ENCODE measurements at places on chromosomes 4 and X.

DNA sequence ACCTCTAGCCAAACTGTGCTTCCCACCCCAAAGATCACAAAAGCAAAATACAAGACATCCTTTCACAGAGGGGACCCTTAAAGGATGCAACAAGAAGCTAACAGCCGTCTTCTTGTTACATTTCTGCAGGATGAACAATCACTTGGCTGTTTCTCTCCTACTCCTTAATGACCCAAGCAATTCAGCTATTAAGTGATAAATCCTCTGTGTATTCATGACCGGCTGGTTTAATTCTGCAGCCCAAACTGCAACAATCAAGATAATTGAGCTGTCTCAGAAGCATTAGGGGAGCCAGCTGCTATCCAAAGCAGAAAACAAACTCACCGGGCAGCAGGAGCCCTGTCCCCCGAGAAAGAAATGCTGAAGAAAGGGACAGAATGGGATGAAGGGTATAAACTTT, 85.9 kb upstream of the ACSL4 start:
- DNase-seq, result no peak

- DNase-seq, result no peak
These were observed 1.5 kb downstream of the ABCE1 start for GRCh38 chr4:145099653-145100052.

DNA sequence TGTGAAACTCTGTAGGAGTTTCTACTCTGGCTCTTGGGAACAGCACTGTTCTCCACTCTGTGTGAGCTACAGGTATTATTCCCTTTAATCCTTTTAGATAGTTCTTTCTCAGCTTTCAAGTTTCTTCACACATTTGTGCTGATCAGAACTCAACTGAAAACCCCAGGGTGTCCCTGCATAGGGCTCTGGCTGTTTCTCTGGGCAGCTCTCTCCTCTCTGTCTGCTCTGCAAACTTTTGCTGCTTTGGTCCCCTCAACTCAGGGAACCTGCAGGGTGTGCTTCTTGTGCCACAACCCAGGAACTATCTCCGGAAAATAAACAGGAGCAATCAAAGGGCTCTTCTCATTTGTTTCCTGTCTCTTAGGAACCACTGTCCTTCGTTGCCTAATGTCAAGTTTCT, 196.6 kb upstream of the GABRA2 start:
- DNase-seq, result no peak

- DNase-seq, result no peak
These were observed 39.8 kb downstream of the VCX3B start for GRCh38 chrX:8504451-8504850.

DNA sequence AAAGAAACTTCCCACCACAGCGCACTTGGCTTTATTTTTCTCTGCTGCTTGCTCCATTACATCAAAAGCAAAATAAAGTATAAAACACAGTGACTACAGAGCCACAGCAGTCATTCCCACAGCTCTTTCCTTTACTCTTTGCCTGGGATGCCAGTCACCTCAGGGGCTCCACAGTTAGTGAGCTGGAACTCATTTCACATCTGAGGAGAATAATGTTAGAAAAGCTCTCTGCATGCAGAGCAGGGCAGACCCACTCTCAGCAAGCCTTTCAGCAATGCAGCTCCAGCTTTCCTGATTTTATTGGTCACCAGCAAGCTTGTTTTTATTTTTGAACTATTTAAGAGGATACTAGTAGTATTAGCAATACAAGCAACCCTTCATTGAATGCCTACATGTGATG, 13.8 kb downstream of the GRXCR1 start:
- DNase-seq, result no peak

DNA sequence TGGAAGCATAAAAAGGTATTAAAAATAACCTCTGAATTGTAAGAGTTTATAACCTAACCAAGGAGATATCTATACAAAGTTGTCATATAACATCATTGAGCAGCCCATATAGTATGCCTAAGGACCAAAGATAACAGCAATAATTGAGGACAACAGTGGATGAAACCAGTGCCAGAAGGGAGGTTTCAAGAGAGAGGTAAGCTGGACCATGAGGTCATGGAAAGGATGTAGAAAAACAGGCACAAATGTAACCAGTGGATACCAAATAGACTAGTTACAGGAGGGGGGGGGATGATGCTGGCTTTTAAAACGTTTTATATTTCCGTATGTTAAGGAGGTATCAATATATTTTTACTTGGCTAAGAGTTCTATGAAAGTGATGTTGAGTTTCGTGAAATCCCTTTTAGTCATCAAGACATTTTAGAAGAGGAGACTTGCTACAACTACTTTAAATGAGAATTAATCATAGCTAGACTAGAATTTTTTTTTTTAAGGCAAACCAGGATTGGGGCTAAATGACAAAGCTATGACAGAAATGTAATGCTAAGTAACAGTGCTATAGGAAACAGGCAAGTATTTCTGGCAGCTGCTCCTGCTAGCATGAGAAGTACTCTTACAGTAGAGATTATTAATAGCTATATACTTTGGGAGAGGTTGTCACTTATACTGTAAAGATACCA, 161.1 kb downstream of the FBXW7 start:
- no peak for DNase-seq

DNA sequence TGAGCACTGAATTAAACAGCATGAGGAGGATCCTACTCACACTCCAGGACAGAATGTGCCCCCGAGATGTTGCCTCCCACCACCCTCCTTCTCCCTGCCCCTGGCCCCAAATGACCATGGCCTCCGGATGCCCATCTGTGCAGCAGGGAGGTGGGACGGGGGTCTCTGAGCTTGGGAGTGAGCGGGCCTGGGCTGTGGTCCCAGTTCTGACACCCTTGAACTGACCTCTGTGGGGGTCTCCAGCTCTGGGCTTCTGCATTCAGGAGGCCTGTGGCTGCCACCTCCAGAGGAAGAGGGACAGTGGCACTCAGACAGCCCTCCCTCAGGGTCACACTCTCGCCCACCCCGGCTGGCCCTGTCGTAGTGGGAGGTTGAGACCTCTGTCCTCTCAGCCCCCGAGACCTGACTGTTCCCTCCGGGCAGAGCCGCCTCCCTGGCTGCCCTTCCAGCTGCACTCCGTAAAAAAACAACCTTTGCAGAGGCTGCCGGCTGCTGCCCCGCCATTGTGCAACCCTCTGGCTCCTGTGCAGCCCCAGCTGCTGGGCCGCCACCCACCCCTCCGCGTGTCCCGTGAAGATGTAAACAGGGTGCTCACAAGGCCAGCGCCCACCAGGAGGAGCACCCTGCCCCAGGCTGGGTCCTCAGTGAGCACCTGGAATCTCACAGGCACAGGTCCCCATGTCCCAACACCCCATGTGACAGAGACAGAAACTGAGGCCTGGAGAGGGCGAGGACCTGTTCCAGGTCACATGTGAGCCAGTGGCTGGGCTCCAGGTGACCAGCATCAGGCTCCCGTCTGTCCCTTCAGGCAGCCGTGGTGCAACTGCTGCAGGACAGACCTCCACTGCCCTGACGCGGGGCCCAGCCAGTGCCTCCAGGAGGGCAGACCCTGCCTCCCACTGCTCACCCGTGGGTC, 39.6 kb downstream of the HTRA3 start:
- DNase-seq, result no peak

DNA sequence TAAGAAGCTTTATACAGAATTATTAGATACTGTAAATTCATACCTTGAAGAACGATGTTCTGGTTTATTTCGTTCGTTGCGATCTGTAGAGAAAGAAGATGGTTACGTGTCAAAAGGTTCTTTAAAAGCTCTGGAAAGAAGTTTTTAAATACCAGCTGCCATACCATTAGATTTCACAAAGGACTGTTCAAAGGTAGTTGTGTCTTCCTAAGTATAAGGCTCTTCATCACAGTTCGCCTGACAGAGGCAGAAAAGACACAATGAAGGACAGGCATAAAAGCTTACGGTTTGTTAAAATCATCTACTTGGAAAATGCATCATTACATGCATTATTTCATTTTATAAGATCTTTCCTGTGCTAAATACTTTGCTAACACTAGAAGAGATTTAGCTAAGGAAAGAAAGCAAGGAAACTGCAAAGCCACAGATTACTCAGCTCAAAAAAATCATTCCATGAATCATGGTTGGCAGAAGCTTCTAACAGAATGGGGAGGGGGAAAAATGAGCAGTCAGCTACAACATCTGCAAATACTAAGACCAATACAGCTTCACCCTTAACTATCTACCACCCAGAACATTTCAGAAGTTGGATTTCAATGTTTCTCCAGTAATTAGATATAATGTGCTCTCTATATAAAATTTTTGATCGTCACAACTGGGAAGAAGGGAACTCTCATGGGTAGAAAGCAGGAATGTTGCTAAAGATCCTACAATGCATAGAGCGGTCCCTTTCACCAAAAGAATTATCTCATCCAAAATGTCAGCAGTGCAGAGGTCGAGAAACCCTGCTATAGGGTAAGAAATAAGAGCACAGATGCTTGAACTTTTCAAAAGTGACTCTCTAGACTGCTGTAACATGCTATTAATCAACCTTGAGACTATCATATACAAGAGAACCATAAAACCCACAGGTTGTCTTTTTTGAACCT, 50.7 kb upstream of the PRSS48 start:
- DNase-seq, result no peak

GRCh38 chr4:2284161-2284933, 22.4 kb upstream of the MXD4 start:
- no peak for DNase-seq

- DNase-seq, result no peak
These were observed 41.8 kb upstream of the MAML3 start for GRCh38 chr4:140195806-140196205.

DNA sequence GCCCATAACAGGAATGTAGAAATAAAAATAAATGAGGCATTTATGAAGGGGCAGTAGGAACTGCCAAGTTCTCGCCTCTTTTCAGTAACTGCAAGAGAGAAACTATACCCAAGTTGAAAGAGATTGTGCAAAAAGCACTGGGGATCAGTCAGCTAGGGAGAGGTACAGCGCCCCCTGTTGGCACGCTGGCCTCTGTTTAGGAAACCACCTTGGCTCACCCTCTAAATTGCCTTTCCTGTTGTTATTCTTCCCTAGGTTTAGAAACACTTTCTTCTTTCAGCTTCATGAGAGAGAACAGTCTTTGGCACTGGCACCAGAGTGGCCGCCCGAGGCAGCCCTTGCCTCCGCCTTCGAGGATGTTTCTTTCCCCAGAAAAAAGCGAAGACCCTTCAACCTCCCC, 348.5 kb downstream of the MID1IP1 start:
- peak; percentile 31 for DNase-seq

GRCh38 chr4:99234331-99235010, 15.4 kb upstream of the ADH6 start:
- DNase-seq, result no peak

DNA sequence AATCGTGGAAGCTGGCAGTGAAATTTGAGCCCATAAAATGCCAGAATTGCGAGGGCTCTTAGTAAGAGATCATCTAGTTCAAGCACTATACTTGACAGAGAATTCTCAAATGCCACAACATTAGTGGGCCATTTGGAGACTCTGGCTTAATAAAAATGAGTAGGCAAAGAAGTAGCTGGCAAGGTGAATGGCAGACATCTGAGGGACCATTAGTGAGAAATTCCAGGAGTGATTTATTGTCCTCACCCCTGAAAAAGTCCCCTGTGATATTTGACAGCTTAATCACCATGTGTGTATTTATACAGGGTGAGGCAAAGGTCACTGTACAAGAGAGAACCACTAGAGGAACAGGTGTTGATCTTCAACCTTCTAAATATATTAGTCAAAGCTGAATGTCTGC, 207.5 kb downstream of the CHRDL1 start:
- DNase-seq, result no peak

DNA sequence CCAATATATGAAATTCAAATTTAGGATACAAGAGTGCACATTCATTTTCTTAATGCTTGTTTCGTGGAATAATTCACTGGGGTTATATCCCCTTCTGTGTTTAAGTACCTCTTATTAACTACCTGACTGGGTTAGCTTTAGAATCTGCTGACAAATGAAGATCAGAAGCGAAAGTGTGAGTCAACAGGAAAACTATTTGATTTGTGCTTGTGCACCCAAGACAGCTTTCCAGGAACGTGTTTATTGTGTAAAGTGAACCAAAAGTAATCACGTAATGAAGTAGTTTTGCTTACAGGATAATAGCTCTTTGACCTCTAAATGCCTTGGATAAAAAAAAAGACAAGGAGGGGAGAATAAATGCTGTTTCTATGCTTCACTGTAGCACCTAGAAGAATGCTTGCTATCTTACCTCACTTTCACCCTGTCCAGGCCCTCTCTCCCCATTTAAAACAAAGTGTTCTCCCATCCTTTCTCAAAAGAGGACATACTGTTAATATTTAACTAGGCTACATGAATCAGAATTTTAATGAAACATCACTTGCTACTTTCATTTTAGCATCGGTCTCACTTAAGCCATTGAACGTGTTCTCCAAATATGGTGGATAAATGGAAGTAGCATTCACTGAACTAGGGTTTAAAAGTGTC, 141.9 kb downstream of the THOC2 start:
- DNase-seq, result no peak

GRCh38 chr4:158170691-158171561, 1.9 kb downstream of the GASK1B start:
- DNase-seq, result no peak

GRCh38 chrX:44765556-44765955, 78.3 kb upstream of the DUSP21 start:
- DNase-seq, result no peak

GRCh38 chr4:30839583-30840520, 119.7 kb downstream of the PCDH7 start:
- DNase-seq, result peak; percentile 70

- no peak for DNase-seq
These were observed 77.0 kb downstream of the GLRA3 start for GRCh38 chr4:174752026-174752425.

DNA sequence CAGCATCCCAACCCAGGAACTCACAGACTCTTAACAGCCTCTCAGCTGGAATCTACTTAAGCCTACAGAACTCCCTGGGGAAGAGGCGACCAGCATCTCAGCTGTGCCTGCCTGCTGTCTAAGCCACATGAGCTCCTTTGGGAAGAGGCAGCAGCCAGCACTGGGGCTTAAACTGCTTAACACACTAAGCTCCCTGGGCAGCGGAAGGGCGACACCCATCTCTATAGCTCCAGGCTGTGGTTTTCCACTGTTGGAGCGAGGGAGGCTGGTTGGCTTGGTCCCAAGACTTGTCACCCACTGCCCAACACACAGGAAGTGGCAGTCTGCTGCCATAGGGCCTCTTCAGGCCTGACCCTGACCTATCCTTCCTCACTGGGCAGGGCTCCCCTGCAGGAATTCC, 1544.1 kb upstream of the ADGRL3 start:
- no peak for DNase-seq

- DNase-seq, result no peak
These were observed 34.5 kb upstream of the WAS start for GRCh38 chrX:48649102-48649501.

DNA sequence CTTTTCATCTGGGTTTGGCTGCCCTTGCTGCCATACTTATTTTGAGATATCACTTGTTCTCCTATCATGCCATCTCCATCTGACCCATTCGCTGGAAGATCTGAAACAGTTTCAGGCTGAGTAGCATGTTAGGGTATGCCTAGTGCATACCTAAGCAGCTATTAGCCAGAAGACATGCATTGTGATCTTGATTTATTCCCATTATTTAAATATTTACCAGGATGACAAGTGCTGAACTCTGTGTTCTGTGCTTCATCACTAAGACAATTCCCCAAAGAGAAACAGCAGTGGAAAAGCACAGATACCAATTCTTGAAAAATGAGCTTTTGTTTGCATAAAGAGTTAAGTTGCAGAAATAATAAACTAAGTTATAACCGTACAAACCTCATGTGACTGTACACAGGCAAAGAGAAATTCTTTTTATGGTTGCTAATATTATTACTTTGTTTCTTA, 271.0 kb upstream of the ARSJ start:
- DNase-seq, result no peak
